Upper lobe of right lung (tissue), 1 donor: ENCODE measurements at places on chromosomes 7 and 10.

GRCh38 chr10:31693491-31693890 lies 235.1 kb downstream of the ARHGAP12 start:
- DNase-seq = no peak

DNA sequence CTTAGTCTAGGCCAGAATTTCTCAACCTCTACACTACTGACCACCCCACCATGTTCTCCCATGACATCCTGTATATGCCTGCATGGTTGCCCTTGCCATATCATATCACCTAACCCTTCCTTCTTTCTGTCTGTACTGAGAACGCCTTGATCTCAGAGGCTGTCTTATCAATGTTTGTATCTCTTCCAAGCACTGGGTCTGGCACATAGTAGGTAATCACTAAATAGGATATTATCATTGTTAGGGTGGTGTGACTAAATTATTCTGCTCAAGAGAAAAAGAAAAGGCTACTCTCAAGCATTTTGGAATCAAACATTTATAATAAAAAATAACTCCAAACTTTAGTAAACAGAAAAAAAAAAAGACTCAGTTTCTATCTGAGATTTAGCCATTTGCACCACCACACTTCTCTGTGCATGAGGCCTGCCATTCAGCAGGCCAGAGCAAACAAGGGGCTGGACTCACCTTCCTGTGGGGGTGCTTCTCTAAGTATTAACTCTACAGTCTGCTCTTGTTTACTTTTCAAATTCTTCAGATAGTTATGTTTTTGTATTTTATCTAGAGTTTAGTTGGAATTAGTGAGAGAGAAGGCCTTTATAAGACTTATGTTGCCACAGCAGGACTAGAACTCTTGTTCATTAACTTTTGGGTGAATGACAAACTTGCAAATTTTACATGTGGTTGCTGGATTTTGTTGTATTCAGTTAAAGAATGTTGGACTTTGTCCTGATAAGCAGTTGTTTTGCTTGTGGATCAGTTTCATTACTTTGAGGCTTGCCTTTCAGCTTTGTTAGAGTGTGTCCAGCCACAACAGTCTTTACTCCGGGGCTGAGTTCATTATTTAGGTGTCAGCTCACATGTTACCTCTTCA lies 5.4 kb downstream of the AGBL3 start:
- no peak for DNase-seq

DNA sequence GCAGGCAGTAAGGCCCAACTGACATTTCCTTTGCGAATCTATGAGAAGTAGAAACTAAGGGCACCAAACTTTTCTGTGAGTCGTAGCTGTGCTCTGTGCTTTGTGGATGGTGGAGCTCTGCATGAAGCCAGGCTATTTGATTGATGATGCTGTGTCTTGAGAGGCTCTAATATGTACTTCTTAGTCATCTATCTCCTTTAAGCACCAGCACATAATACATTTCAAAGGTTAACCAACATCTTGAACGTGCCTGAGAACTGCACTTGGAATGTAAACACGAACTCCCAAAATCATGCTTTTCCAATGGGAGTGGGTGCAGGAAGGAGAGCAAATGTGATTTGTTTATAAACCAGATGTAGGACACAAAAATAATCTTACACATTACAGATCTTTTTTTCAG lies 411.6 kb downstream of the PARD3 start:
- DNase-seq = no peak

DNA sequence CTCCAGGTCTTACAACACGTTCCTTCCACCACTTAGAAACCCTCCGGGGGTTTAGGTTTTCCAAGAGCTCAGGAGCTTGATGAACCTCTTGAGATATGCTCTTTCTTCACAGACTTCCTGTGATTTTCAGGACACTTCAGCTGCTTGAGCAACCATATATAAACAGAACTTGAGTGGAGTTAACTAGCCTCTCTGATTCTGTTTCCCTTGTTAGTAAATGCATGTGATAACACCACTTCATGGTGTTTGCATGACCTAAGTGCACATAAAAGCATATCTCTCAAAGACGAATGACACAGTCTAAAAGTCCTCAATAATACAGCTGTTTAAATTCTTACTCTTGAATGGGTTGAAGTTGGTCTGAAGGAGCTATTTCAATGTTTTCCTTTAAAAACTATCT lies 9.9 kb downstream of the PRR15 start:
- no peak for DNase-seq

GRCh38 chr10:24483701-24484100 lies 240.0 kb downstream of the ARHGAP21 start:
- DNase-seq = peak; percentile 77

GRCh38 chr7:132488634-132489302 lies 87.5 kb downstream of the PLXNA4 start:
- no peak for DNase-seq

- no peak for DNase-seq
Observed at GRCh38 chr7:23811540-23811939, 101.5 kb downstream of the STK31 start.

DNA sequence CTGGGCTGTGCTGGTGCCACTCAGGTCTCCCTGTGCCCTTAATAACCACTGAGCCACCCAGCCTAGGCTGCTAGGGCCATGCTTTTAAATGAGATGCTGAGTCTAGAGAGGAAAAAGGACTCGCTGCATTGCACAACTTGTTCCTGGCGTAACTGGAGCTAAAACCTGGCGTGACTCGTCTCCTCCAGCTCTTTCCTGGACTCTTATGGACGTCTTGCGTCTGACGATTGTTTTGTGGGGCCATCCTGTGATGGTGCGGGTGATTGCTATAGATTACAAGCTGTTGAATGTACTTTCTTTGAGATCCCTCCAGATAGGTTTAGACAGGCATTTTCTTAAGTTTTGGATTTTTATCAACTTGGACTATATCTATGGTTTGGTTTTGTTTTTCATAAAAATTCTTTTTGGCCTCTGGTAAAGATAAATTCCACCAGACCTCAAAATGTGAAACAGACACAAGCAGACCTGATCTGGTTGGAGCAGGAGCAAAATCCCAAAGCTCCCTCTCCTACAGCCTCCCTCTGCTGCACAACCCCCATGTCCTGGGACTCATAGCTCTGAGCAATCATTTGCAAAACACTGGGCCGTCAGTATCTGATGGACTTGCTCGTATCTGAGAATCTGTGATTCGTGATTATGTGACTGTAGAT lies 230.3 kb downstream of the ARHGAP12 start:
- no peak for DNase-seq

- no peak for DNase-seq
Observed at GRCh38 chr7:47225387-47226131, 356.4 kb downstream of the TNS3 start.

- DNase-seq = no peak
Observed at GRCh38 chr7:23607130-23607529, 9.9 kb downstream of the CCDC126 start.

GRCh38 chr10:5927306-5927705 lies 37.3 kb downstream of the FBH1 start:
- DNase-seq = no peak

DNA sequence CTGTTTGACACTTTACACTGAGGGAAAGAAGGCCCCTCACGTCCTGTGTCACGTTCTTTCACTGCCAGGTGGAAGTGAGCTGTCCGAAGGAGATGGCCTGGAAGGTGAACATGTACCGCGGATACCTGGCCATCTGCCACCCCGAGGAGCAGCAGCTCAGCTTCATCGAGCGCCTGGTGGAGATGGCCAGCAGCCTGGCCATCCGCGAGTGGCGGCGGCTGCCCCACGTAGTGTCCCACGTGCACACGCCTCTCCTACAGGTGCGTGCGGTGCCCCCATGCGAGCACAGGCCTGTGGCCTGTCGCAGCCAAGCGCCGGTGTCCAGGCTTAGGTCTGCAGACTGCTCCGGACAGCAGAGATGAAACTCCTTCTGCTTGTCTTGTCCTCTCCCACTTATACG lies 103.4 kb downstream of the TRRAP start:
- DNase-seq = no peak

DNA sequence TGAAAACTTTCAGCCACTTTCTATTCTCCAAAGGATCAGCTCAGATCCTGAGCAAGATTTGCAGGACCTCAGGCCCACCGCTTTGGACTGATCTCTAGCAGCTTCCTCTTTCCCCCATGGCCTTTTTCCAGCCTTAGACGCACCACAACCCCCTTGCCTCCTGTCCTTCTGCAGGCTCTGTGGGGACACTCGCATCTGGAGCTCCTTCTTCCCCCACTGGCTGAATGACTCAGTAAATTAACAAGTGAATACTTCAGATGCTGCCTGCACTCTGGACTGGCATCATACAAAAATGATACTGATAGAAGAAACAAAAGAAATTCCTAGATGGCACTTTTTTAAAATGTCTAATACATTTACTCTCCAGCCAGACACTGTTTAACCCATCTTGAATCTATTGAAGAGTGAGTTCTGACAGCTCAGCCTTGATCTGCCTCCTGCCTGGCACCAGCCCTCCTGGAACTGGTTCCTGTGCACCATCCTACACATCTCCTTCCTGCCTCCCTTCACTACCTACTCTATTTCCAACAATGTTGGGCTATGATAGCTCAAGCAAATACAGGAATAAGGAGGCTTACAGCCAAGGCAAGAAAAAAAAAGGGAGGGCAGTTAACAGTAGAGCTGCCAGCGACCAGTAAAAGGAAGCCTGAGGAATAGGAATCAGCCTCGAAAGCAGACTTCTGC lies 3.3 kb downstream of the FRMPD2 start:
- DNase-seq = no peak

DNA sequence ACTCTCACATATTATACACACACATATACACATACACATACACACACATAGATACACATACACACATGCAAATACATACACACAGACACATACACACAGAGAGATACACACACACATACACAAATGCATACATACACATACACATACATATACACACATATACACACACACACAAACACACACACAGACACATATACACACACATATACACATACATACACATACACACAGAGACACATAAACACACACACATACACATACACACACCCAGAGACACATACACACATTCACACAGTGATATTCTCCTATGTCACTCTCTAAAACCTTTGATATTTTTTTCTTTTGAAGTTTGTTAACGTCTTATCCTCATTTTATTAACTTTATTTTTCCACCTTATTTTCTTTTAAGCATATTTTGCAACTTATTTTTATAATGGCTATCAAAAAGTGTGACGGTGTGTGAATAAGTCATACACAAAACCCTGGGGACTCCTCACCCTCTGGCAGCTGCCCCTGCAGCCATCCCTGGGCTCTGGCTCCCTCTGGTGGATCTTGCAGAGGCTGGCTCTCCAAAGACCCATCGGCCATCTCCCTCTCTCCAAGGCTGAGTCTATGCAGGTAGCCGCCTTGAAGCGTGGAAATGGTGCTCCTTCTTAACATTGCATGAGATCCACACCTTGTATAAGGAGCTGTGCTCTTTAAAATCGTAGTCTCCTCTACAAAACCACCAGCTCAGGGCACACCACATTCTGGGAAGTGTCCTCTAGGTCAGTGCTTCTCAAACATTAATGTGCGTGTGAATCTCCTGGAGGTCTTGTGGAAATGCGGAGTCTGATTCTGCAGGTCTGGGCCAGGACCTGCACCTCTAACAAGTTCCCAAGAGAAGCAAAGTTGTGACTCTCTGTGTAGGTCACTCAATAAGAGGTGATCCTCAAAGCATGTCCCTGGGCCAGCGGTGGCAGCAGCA lies 4.1 kb upstream of the C10orf120 start:
- peak; percentile 80 for DNase-seq

DNA sequence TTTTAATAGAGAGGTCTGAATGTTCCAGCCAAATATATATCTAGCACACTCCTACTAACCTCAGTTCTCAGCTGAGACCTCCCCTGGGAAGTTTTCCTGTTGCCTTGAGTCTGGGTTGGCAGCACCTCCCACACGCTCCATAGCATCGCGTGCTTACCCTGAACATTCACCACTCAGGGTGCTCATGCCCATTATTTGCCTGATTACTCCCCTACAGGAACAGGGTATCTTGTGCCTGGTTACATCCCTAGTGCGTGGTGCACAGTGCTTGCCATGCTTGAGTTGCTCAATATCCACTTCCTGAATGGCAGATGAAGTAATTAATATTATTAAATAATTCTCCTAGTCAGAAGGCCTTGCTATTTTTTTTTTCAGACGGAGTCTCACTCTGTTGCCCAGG lies 269.9 kb upstream of the IMMP2L start:
- no peak for DNase-seq

DNA sequence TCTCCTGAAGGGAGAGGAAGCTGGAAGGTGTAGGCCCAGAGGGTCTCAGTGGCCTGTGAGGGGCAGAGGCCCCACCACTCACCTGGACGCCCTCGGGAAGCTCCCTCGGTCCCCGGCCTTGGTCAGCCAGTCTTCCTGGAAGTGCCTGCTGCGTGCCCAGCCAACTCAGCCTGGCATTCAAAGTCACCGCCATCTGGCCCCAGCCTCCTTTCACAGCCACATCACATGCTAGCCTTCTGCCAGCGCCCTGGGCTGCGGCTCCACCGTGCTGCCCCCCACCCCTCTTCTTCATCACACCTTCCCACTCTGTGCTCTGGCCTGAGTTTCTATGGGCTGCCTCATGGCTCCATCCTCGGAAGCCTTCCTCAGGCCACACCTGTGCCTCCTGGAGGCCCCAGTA lies 98.0 kb downstream of the ZMIZ1 start:
- DNase-seq = no peak

DNA sequence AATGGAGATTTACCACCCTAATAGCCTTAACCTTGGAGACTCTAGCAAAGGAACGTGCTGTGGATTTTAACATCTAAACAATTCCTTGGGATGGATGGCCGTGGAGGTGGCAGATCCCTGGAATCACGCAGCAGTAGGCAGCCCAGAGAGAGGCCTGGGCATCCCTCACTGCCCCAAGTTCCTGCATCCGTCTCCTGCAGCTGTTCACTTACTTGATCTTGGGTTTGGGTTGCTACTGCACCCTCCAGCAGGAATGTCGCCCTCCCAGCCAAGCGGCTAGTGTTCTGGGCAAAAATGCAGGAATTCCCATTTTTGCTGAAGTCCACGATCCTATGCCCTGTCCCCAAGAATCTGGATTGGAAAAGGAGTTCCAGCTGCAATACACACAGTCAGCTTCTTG lies 166.7 kb upstream of the SH2B2 start:
- DNase-seq = no peak

GRCh38 chr7:71694665-71695064 lies 562.7 kb downstream of the GALNT17 start:
- DNase-seq = no peak

DNA sequence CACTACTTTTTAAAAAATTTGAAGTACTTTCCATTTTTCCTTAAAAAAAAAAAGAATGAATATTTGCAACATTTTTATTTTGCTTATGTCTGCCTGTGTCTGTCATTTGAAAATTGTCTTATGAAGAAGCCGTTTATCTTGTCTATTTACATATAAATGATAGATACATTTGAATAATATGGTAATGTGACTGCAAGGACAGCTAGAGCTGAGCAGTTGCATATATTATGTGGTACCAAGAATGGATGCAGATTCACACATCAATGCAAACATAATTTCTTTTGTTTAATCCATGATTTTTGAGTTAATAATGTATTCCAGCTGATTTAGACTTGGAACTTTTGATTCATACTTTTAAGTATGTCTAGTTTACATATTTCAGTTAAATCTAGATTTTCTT lies 268.0 kb downstream of the CDK14 start:
- DNase-seq = no peak
